Cardiac muscle cell (in vitro differentiated cells and primary cell): ENCODE measurements at places on chromosomes 13 and 19. TPM values are rescaled to one million over a fixed set of nuclear protein-coding genes. Genes with fewer than 3 reads are reported as not detected.
A peak's percentile ranks its signal among the peaks of the same experiment; 100 is the strongest.

Gene FGF22
- total RNA-seq = not detected in 2 replicates

Gene RASA3
- 18.1 and 26.0 TPM in 2 replicates for total RNA-seq

Gene ZNF841
- total RNA-seq = 14.4 and 17.7 TPM in 2 replicates

Gene N4BP2L1
- 2.9 and 8.9 TPM in 2 replicates for total RNA-seq

Gene MEIOSIN
- total RNA-seq = 0.11 and 0.33 TPM in 2 replicates

Gene KLK4
- not detected in 2 replicates for total RNA-seq

DNA sequence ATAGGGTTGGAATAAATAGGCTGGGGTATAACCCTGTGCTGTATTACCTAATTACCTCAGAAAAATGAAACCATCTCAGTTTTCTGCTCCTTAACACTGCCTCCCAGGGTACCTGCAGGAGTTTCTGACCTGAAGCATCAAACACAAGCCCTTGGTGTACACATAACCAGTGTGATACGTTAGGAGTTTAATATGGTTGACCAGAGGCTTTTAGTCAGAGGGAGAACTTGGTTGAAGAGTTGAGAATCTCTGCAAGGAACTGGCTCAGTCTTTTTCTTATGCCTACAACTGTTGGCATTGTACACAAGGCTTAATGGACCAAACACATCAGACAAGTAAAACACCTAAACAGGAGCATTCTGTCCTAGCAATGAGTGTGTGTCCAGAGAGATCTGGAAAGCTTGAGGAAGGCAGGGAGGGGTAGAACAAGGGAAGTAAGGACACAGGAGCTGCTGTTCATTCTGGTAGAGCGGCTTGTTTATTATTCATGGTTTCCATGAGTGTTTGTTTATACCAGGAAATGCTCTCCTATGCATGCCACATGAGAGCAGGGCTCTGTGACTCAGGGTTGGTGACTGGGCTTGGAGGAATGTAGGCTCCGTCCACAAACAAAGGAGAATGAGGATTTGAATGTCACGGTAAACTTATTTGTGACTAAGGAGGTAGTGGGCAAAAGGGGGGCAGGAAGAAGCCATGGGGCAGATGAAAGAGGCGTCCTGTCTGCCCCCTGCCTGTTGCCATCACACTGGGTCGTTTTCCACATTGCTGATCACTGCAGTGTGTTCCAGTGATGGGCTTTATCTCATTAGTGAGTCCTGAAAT, 11.9 kb upstream of the SPATA13 start:
- no peak overlapping the region for H3K27ac ChIP-seq
- no peak for DNase-seq
- peaks cover 9% of the 10 kb centered on the region for H3K4me1 ChIP-seq
- no peaks in the 10 kb centered on the region for H3K27me3 ChIP-seq

GRCh38 chr19:14342809-14343208, 38.4 kb upstream of the ADGRE5 start:
- no peaks in the 10 kb centered on the region for H3K27me3 ChIP-seq
- no peak for DNase-seq
- H3K36me3 ChIP-seq = no peaks in the 10 kb centered on the region
- H3K4me3 ChIP-seq = no peak overlapping the region
- no peak overlapping the region for H3K27ac ChIP-seq

GRCh38 chr19:18499055-18499775, 22.7 kb downstream of the ELL start:
- DNase-seq = no peak
- H3K36me3 ChIP-seq = no peaks in the 10 kb centered on the region

- H3K36me3 ChIP-seq = no peaks in the 10 kb centered on the region
- DNase-seq = peak; percentile 87
- no peaks in the 10 kb centered on the region for H3K4me1 ChIP-seq
- no peak overlapping the region for H3K27ac ChIP-seq
These were observed 22.2 kb downstream of the SIGLEC5 start for GRCh38 chr19:51607920-51608562.

DNA sequence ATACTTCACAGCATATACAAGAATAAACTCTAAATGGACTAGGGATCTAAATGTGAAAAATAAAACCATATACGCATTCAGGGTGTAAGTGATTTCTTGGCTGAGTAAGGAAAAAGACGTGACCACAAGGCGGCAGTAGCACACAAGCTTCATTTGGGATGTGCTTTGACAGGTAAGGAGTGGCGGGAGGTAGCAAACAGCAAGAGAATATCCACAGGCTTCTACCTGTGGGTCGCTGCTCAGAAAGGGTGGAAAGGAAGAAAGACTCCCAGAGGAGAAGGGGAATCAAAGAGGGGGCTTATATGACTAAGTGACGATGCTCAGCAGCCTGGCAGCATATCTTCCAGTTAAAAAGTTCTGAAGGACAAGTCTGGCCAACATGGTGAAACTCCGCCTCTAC, 2.5 kb upstream of the ZNF121 start:
- DNase-seq = peak; percentile 75
- H3K27ac ChIP-seq = no peak overlapping the region
- H3K4me1 ChIP-seq = peaks cover 8% of the 10 kb centered on the region
- no peaks in the 10 kb centered on the region for H3K27me3 ChIP-seq

DNA sequence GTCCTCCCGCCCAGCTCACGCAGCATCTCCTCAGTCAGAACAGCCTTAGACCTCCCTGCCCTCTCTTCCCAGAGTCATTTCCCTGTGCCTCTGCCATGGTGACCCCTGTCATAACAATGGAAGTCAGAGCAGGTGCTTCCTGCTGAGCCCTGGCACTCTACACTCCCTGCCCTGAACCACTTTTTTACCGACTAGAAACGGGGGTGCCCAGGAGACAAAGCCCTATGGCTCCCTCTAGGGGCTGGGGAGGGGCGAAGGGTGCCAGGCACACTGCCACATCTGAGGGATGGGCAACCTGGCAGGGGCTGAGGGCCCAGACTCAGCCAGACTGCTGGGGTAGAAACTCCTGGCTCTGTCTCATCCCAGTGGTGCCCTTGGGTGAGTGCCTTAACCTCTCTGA, 16.4 kb downstream of the ZNF574 start:
- H3K27me3 ChIP-seq = peaks cover 7% of the 10 kb centered on the region
- H3K27ac ChIP-seq = no peak overlapping the region
- H3K4me1 ChIP-seq = no peaks in the 10 kb centered on the region
- H3K4me3 ChIP-seq = no peak overlapping the region

DNA sequence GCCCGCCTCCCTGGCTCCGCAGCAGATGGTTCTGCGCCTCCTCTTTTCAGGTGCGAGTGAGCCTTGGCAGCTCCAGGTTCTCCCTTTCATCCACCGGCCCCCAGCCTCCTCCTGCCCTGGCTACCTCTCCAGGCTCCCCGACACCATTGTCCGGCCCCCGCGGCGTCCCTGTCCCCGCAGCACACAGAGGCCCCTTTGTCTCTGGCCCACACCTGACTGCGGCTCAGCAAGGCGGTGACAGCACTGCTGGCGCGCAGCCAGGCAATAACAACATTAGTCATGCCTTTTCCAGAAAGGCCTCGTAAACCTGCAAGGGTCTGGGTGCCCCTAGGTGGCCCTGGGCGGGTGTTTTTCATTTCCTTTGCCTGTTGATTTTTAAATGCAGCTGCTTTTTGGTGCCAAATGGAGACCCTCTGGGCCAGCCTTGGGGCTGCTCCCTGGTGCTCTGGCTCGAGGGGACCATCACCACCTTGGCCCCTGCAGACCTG, 73.2 kb upstream of the MEDAG start:
- no peaks in the 10 kb centered on the region for H3K27me3 ChIP-seq
- no peaks in the 10 kb centered on the region for H3K36me3 ChIP-seq
- H3K4me3 ChIP-seq = no peak overlapping the region
- H3K27ac ChIP-seq = no peak overlapping the region
- peaks cover 21% of the 10 kb centered on the region for H3K4me1 ChIP-seq

DNA sequence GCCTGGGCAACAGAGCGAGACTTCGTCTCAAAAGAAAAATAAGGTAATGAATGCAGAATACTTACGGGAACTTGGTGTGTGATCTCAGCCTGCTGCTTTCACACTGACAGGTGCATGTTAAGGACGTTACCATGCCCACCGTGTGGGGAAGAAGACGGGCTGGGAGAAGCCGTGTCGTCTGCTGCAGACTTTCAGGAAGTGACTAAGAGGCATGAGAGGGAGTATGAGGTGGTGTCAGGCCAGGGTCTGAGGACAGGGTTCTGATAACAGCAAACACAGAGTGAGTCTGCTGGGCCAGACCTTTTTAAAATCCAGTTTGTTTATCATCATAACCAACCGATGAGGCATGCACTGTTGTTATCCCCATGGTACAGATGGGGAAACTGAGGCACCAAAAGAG, 13.6 kb upstream of the GALP start:
- H3K36me3 ChIP-seq = no peaks in the 10 kb centered on the region
- H3K4me1 ChIP-seq = no peaks in the 10 kb centered on the region
- peak; percentile 37 for DNase-seq
- no peak overlapping the region for H3K27ac ChIP-seq
- no peak overlapping the region for H3K4me3 ChIP-seq

DNA sequence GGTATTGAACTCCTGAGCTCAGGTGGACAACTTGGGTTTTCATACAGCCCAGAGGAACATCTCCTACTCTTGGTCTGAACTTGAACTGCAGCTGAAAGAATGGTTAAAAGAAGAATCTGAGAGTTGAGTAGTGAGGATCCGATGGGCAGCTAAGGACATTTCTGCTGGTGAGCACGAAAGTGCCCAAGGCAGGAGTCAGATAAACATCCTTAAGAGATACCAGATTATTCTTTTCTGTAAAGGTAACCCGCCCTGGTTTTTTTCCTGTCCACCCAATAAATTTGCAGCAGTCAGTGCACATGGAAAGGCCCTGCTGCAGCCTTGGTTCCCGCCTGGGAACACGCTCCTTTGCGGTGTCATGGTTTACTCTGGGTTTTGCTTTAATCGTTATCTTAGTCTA, 78.4 kb upstream of the ARHGEF7 start:
- DNase-seq = no peak
- H3K4me3 ChIP-seq = no peak overlapping the region
- H3K4me1 ChIP-seq = no peaks in the 10 kb centered on the region
- H3K27ac ChIP-seq = no peak overlapping the region

DNA sequence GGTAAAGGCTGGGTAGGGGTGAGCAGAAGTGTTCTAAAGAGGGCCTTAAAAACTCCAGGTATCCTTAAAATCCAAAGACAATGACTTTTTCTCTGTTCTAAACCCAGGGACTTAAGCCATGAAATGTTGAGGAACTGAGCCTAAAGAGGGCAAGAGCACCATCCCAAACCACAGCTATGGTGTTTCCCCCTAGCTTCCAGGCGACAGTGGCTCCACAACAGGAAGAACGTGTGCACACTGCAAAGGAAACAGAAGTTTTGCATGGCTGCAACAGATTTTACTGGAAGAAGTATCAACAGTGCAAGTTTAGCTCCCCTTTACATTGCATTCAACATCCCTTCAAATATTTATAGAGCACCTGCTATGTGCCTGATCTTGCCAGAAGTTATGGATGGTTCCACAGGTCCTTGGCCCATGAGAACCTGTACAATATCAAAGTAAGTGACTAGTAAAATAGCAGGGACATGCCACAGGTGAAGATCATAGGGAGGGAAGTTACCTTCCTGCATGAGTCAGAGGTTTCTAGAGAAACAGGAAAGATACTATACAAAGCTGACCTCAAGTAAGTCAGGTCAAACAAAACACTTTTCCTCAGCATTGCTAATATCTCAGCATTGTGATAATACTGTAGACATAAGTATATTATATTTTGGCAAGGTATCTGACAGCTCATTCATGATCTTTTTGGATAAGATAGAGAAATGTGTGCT, 8.4 kb upstream of the KCTD12 start:
- H3K27ac ChIP-seq = no peak overlapping the region
- no peaks in the 10 kb centered on the region for H3K36me3 ChIP-seq
- H3K4me3 ChIP-seq = no peak overlapping the region
- peaks cover 34% of the 10 kb centered on the region for H3K27me3 ChIP-seq

GRCh38 chr13:29160862-29161261, 340.7 kb downstream of the MTUS2 start:
- H3K4me3 ChIP-seq = no peak overlapping the region
- no peaks in the 10 kb centered on the region for H3K4me1 ChIP-seq
- no peak for DNase-seq
- H3K27ac ChIP-seq = no peak overlapping the region
- H3K36me3 ChIP-seq = no peaks in the 10 kb centered on the region
- H3K27me3 ChIP-seq = peaks cover 3% of the 10 kb centered on the region

GRCh38 chr13:109569958-109570711, 216.2 kb downstream of the IRS2 start:
- no peak for DNase-seq
- H3K4me3 ChIP-seq = no peak overlapping the region
- no peaks in the 10 kb centered on the region for H3K27me3 ChIP-seq
- H3K4me1 ChIP-seq = no peaks in the 10 kb centered on the region
- H3K36me3 ChIP-seq = no peaks in the 10 kb centered on the region

DNA sequence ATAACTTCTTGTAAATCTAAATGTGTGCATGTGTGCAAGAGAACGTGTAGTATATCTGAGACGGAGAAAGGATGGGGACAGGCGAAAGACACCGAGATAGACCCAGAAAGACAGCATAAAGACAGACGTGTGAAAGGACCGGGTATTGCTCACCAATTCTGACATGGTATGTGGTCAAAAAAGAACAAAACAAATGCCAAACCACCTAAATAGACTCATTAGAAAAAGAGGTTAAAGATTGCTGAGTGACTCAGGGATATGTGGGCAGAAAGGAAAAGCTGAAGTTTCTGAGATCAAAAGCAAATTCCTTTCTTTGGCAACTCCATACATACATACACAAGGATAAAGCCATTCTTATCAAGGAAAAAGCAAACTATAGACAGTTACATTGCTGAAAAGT, 179.7 kb upstream of the TSC22D1 start:
- no peak overlapping the region for H3K27ac ChIP-seq
- no peaks in the 10 kb centered on the region for H3K36me3 ChIP-seq
- no peak overlapping the region for H3K4me3 ChIP-seq
- no peaks in the 10 kb centered on the region for H3K27me3 ChIP-seq
- H3K4me1 ChIP-seq = peaks cover 3% of the 10 kb centered on the region

GRCh38 chr19:1967087-1967608, 26.2 kb downstream of the CSNK1G2 start:
- H3K27ac ChIP-seq = no peak overlapping the region
- no peaks in the 10 kb centered on the region for H3K4me1 ChIP-seq
- no peak for DNase-seq
- no peaks in the 10 kb centered on the region for H3K36me3 ChIP-seq
- no peak overlapping the region for H3K4me3 ChIP-seq
- no peaks in the 10 kb centered on the region for H3K27me3 ChIP-seq

GRCh38 chr19:20167020-20167644, at the start of gene ZNF486:
Gene ZNF486 (plus strand): TSS chr19:20167214. CDS start chr19:20167331, 117 bp downstream.
- peak within 1 kb of the TSS; percentile 73 for H3K27ac ChIP-seq
- no peaks in the 10 kb centered on the region for H3K27me3 ChIP-seq
- no peaks in the 10 kb centered on the region for H3K4me1 ChIP-seq
- no peaks in the 10 kb centered on the region for H3K36me3 ChIP-seq
- peak; percentile 98 for DNase-seq

GRCh38 chr13:78085434-78086225, 167.0 kb upstream of the EDNRB start:
- DNase-seq = no peak
- H3K27ac ChIP-seq = no peak overlapping the region
- no peak overlapping the region for H3K4me3 ChIP-seq
- H3K27me3 ChIP-seq = no peaks in the 10 kb centered on the region
- no peaks in the 10 kb centered on the region for H3K36me3 ChIP-seq
- H3K4me1 ChIP-seq = no peaks in the 10 kb centered on the region
